ENCODE measurements at places on chromosomes 3 and 15. TPM values are rescaled to one million over a fixed set of nuclear protein-coding genes. Genes with fewer than 3 reads are reported as not detected.

DNA sequence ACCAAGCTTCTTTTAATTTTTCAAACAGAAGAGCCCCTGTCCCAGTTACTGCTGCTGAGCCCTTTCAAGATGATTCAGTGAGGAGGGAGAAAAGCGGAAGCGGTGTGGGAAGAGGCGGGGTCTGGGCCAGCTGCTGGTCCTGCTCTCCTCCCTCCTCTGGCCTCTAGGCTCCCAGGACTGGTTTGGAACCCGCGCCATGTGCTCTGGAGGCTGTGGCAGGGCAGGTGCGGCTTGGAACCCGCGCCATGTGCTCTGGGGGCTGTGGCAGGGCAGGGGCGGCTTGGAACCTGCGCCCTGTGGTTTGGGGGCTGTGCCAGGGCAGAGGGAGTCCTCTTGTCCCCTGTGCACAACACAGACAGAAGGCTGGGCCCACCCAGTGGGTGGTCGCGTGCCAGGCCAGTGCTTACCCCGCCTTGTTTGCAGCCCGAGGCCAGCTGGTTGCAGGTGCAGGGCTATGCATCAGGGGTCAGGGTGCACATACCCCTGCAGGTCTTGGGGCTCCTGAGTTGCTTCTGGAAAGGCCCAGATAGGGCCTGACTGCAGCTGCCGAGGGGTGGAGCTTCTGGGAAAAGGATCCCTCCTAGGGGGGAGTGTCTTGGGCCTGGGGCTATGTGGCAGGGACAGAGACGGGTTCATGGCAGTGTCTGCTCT, 12.2 kb downstream of the ALG1L2 start:
- no peaks in the 10 kb centered on the region for H3K27me3 ChIP-seq
- peaks cover 22% of the 10 kb centered on the region for H3K4me1 ChIP-seq
- no peak overlapping the region for H3K4me3 ChIP-seq
- H3K36me3 ChIP-seq = no peaks in the 10 kb centered on the region
- no peak overlapping the region for H3K27ac ChIP-seq

Gene NPAP1
- total RNA-seq = not detected

Gene KCNH8
- total RNA-seq = 1.6 TPM

Gene DOCK3
- 8.6 TPM for total RNA-seq

DNA sequence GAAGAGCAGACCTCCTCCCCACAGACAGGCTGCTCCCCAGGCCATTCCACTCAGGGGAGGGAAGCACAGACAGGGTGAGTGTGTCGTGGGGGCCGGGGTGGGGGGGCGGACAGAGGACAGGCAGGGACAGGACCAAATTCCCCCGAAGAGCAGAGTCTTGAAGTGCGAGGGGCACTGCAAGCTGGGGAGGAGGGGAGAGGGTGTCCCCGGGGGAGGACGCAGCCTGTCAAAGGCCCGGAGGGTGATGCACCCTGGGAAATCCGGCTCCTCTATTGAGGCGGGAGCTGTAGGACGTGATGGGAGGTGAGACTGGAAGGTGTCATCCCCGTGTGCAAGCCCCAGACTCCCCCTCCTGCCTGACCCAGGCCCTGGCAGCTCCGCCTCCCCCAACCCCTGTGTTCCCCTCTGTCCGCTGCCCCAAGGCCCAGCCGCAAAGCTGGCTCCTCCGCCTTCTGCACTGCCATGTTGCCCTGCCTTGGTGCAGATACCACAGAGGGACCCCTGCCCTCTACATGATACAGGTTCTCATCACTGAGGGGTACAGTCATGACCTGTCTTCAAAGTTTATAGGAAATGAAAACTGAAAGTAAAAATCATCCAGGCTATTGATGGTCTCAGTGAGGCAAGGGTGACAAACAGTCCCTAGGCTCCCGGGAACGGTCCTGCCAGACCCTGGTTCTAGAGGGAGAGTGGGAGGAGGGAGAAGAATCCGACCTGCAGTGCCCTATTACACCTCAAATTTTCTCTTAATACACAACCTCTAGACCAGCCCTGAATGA, 76.3 kb upstream of the IQSEC1 start:
- peak; percentile 35 for DNase-seq
- H3K36me3 ChIP-seq = no peaks in the 10 kb centered on the region
- H3K4me1 ChIP-seq = no peaks in the 10 kb centered on the region
- no peak overlapping the region for H3K27ac ChIP-seq

Gene PLSCR2
- total RNA-seq = not detected

Gene GHSR
- not detected for total RNA-seq

Gene PLIN1
- total RNA-seq = 37.4 TPM

GRCh38 chr3:174620138-174620537, 239.0 kb upstream of the NAALADL2 start:
- no peak for DNase-seq
- no peaks in the 10 kb centered on the region for H3K36me3 ChIP-seq
- no peaks in the 10 kb centered on the region for H3K4me1 ChIP-seq
- no peak overlapping the region for H3K27ac ChIP-seq

GRCh38 chr3:148737104-148737530, 39.4 kb downstream of the AGTR1 start:
- H3K4me3 ChIP-seq = no peak overlapping the region
- no peak for DNase-seq
- no peak overlapping the region for H3K27ac ChIP-seq
- no peaks in the 10 kb centered on the region for H3K27me3 ChIP-seq
- H3K36me3 ChIP-seq = no peaks in the 10 kb centered on the region
- H3K4me1 ChIP-seq = no peaks in the 10 kb centered on the region

- H3K27me3 ChIP-seq = no peaks in the 10 kb centered on the region
- H3K36me3 ChIP-seq = no peaks in the 10 kb centered on the region
- H3K27ac ChIP-seq = no peak overlapping the region
- no peak overlapping the region for H3K4me3 ChIP-seq
- no peak for DNase-seq
- H3K4me1 ChIP-seq = no peaks in the 10 kb centered on the region
These were observed 284.1 kb upstream of the STT3B start for GRCh38 chr3:31248563-31248992.

- no peak for DNase-seq
- H3K4me1 ChIP-seq = no peaks in the 10 kb centered on the region
- H3K36me3 ChIP-seq = no peaks in the 10 kb centered on the region
- no peak overlapping the region for H3K27ac ChIP-seq
- H3K27me3 ChIP-seq = no peaks in the 10 kb centered on the region
These were observed 429.3 kb upstream of the PDZRN3 start for GRCh38 chr3:74053970-74054516.

DNA sequence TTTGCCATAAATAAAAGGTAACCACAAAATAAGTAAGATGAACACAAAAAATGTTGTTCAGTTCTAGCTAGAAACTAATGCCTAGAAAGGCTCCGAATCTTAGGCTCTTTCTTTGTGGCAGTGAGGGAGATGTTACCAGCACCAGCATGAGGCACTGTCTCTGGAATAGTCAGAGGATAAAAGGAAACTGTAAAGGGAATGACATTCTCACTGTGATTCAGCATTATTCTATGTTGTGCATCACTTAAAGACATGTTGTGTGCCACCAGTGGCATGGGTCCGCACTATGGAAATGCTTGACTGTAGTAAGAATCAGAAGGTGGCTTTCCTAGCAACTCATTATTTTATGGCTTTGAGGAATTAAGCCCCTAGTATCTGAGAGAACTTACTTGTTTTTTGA, 70.8 kb downstream of the SEC22A start:
- no peak overlapping the region for H3K27ac ChIP-seq
- no peak for DNase-seq
- no peaks in the 10 kb centered on the region for H3K36me3 ChIP-seq
- H3K4me1 ChIP-seq = peaks cover 7% of the 10 kb centered on the region

DNA sequence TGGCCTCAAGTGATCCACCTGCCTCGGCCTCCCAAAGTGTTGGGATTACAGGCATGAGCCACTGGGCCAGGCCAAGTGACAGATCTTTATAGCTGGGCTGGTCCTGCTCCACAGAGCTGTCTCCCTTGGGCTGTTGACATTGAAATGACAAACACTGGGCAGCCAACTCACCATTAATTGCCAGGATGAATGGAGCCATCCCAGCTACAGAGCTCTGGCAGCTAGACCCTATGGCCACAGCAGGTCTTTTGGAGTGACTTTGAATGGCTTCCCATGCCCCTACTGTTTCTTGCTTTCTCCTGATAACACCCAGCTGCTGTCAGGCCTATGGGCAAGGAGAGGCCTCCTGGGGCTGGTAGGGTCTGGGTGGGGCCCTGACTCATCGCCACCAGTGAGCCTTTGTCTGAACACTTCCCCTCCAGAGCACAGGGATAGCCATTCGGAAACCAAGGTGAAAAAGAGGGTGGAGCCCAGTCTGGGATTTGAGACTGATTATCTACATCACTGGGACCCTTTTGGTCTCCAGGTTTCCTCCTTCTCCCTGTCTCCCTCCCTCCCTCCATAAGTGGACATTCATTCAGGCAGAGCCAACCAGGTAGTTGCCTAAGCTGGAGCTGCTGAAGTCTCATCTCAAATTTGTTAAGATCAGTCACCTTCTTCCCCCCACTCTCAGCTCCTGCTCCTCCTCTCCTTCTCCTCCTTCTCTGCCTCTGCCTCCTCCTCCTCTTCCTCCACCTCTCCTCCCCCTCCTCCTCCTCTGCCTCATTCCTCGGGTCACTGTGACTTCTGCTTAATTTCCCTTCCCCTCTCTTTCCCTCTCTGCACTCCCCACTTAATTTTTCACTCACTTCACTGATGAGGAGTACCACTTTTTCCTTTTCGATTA, 34.0 kb downstream of the BHLHE40 start:
- H3K27me3 ChIP-seq = no peaks in the 10 kb centered on the region
- no peak for DNase-seq
- H3K36me3 ChIP-seq = no peaks in the 10 kb centered on the region
- no peak overlapping the region for H3K4me3 ChIP-seq
- H3K4me1 ChIP-seq = peaks cover 66% of the 10 kb centered on the region
- H3K27ac ChIP-seq = no peak overlapping the region

DNA sequence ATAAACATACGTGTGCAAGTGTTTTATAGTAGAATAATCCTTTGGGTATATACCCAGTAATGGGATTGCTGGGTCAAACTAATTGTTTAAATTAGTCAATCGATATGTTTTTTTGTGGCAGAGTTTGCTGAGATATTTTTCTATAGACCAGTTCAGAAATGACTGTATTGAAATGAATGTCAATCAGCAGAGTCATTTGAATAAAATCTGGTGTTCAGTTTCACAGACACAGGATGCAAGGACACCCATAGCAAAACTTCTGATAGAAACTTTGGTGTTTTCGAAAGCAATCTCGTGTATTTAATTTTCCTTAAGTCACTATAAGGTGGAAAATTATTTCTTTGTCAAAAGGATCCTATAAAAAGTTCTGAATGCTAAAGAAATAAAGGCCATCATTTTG, 434.4 kb downstream of the RAP2B start:
- H3K36me3 ChIP-seq = no peaks in the 10 kb centered on the region
- H3K4me1 ChIP-seq = peaks cover 6% of the 10 kb centered on the region
- H3K27me3 ChIP-seq = no peaks in the 10 kb centered on the region
- DNase-seq = no peak
- no peak overlapping the region for H3K4me3 ChIP-seq
- H3K27ac ChIP-seq = no peak overlapping the region

Gene CCDC39
- total RNA-seq = not detected

- H3K27ac ChIP-seq = no peak overlapping the region
- no peaks in the 10 kb centered on the region for H3K4me1 ChIP-seq
- DNase-seq = no peak
- no peaks in the 10 kb centered on the region for H3K27me3 ChIP-seq
These were observed 7.2 kb downstream of the RPAP1 start for GRCh38 chr15:41536866-41537265.

- no peak overlapping the region for H3K27ac ChIP-seq
- DNase-seq = no peak
- H3K4me3 ChIP-seq = no peak overlapping the region
- no peaks in the 10 kb centered on the region for H3K4me1 ChIP-seq
These were observed 31.4 kb downstream of the AP4E1 start for GRCh38 chr15:50939911-50940310.

DNA sequence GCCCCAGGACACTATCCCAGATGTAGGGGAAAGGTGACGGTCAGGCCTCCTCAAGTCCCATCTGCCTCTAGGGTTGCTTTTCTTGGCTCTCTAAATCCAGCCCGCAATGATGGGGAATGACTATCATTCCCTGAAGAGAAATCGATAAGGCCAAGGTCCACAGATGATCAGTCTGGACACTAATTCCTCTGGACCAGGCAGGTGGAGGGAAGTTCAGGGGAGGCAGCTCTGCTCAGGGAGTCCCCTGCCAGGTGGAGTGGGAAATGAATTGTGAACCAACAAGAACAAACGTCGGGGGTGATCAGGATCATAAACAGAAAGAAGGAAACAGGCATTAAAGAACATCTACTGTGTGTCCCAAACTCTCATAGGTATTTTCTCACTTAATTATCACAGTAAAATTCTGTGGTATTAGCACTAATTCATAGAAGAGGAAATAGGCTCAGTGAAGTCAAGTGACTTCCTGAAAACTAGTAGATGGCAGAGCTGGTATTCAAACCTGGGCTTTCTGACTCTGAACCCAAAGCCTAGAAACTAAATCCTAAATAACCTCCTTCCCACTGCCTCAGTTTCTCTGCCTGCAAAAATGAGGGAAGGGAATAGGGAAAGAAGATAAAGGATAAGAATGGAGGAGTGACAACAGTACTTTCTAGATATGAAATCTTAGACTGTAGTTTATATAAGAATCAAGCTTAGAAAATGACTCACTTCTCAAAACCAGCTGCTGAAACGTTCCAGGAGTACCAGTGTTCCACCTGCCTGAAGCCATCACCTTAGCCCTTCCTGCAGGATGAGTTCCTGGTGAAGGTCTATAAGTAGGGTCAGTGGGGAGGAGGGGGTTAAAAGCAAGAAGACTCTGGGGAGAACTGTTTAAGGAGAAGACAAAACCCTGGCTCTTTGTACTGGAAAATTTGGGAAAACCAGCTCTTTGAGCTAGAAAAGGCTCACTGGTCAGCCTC, 7.5 kb downstream of the BMF start:
- H3K4me1 ChIP-seq = peaks cover 100% of the 10 kb centered on the region
- H3K36me3 ChIP-seq = no peaks in the 10 kb centered on the region
- peak overlapping the region; percentile 84 for H3K27ac ChIP-seq
- DNase-seq = no peak

DNA sequence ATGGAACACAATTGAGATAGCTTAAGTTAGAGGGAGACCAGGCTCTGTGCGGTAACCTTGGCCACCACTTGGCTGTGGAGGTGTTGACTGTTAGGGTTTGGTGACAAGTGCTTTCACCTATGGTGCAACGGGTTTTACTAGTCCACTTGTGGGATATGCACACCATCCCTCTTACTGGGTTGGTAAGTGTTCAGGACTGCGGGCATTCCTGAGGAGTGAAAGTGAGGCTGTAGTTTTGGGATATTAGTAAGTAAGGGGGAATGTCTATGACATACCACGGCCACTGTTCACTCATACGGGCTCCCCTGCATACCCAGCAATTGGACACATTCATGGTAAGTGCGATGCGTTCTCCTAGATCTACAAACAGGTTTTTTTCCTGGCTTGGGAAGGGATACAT, 8.0 kb upstream of the RAD54L2 start:
- no peaks in the 10 kb centered on the region for H3K27me3 ChIP-seq
- H3K4me1 ChIP-seq = no peaks in the 10 kb centered on the region
- DNase-seq = no peak

GRCh38 chr3:172614340-172615274, 91.4 kb upstream of the TNFSF10 start:
- H3K27ac ChIP-seq = no peak overlapping the region
- no peaks in the 10 kb centered on the region for H3K27me3 ChIP-seq
- H3K4me3 ChIP-seq = no peak overlapping the region
- peaks cover 15% of the 10 kb centered on the region for H3K4me1 ChIP-seq
- no peak for DNase-seq
- H3K36me3 ChIP-seq = no peaks in the 10 kb centered on the region
